Tibial artery (tissue), 4 donors: ENCODE measurements at places on chromosomes 12 and 14.
A peak's percentile ranks its signal among the peaks of the same experiment; 100 is the strongest.

GRCh38 chr12:43306066-43306465 is 245.9 kb downstream of the ADAMTS20 start:
- no peaks in the 10 kb centered on the region for H3K36me3 ChIP-seq
- no peak for DNase-seq
- H3K27ac ChIP-seq = no peak overlapping the region
- no peaks in the 10 kb centered on the region for H3K4me1 ChIP-seq
- no peaks in the 10 kb centered on the region for H3K27me3 ChIP-seq

DNA sequence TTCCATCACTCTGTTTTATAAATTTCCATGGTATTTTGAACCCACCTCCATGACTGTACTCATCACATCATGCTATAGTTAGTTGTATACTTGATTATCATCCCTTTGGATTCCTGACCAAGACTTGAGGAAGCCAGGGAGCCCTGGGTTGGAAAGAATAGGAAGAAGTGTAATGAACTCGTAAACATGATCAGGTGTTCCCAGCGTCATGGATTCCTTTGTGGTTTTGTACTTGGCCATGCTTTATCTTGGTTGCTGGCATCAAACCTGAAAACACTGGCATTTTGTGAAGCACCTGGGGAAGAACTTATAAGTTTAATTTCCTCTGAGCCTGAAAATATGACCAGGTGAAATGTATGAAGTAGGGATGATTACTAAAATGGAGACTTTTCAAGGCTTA is 76.4 kb downstream of the CHST11 start:
- H3K27me3 ChIP-seq = no peaks in the 10 kb centered on the region
- no peaks in the 10 kb centered on the region for H3K4me1 ChIP-seq
- no peaks in the 10 kb centered on the region for H3K36me3 ChIP-seq
- no peak for DNase-seq
- no peak overlapping the region for H3K4me3 ChIP-seq

GRCh38 chr12:48157889-48158370 is 615 bp upstream of the ASB8 start:
- H3K27ac ChIP-seq = peak overlapping the region; percentile 94
- peak overlapping the region; percentile 97 for H3K4me3 ChIP-seq
- H3K4me1 ChIP-seq = peaks cover 16% of the 10 kb centered on the region
- H3K36me3 ChIP-seq = peaks cover 11% of the 10 kb centered on the region

DNA sequence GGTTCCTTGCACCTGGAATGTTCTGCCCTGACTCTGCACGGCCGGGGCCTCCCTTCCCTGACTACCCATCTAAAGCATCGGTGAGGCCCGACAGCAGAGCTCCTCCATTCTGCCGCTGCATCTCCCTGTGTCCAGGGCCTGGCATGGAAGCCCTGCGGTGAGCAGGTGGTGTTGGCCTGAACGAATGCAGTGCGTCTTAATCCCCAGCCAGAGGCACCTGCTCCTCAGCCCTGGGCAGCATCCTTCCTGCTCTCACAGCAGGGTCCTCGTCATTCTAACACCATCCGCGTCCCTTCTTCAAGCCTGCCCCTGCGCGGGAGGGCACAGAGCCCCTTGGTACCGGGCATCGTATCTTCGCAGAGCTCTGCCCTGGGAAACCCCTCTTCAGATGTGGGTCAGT is 15.4 kb downstream of the BEGAIN start:
- no peaks in the 10 kb centered on the region for H3K36me3 ChIP-seq
- H3K27ac ChIP-seq = no peak overlapping the region
- no peaks in the 10 kb centered on the region for H3K4me1 ChIP-seq
- no peak for DNase-seq
- H3K4me3 ChIP-seq = no peak overlapping the region

DNA sequence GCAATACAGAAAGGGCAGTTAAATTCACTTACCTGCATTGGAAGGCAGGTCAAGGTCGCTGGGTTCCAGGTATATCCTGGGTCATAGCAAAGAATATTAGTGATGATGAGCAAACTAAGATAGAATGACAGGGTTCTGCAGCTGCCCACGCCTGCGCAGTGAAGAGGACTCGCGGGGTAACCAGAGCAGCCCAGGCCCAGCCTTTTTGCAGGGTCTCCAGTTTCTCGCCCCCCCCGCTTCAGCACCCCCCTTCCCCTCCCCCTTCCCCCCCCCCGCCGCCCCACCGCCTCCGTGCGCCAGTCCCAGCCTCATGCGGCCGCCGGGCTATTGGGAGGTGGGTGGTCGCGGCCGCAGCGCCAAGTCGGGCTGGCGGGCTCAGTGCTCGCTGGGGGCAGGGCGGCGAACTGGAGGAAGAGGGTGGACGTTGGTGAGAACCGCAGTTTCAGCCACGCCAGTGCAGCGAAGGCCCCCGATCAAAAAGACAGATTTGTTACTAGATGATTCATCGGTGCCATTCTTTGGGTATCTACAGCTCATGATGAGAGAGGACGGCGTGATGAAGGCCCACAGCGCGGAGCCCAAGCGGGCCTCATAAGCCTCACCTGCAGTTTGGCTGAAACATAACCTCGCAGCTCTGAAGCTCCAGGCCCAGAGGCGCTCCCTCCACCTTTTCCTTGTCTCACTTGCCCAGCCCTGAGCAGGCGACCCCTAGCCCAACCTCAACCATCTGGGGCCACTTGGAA is 20.2 kb downstream of the SLC2A3 start:
- H3K27me3 ChIP-seq = no peaks in the 10 kb centered on the region
- no peak overlapping the region for H3K27ac ChIP-seq
- peaks cover 24% of the 10 kb centered on the region for H3K36me3 ChIP-seq
- H3K4me1 ChIP-seq = no peaks in the 10 kb centered on the region

- H3K4me1 ChIP-seq = no peaks in the 10 kb centered on the region
- DNase-seq = no peak
- no peaks in the 10 kb centered on the region for H3K36me3 ChIP-seq
- H3K4me3 ChIP-seq = no peak overlapping the region
- H3K27me3 ChIP-seq = no peaks in the 10 kb centered on the region
Observed at GRCh38 chr14:55772486-55772885, 192.5 kb downstream of the KTN1 start.

DNA sequence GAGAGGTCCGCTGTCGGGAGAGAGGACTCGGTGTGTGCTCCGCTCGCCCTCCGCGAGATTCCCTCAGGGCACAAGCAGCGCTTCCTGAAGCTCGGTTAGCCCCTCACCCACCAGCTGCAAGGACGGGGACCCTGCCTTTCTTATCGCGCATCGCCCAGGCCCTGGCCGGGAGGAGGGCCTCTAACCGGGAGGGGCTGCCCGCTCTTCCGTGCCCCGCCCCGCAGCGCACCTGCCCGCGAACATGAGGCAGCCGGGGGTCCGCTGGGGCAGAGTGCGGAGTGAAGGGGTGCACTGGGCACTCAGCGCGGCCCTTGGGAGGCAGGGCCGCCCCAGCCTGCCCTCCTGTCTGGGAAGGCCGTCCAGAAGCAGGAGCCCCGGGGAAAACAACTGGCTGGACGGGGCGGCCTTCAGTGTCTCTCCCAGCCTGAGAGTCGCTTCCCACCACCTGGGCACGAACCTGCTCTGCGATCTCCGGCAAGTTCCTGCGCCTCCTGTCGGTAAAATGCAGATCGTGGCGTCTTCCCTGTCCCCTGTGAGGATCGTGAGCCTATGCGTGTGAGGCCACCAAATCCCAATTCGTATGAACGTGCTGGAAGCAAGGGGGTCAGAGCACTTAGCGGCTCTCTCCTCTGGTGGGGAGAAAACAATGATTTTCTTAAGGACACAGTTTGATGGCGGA is 28.0 kb upstream of the ADIPOR2 start:
- no peaks in the 10 kb centered on the region for H3K36me3 ChIP-seq
- H3K4me3 ChIP-seq = no peak overlapping the region
- peaks cover 50% of the 10 kb centered on the region for H3K4me1 ChIP-seq
- H3K27ac ChIP-seq = peak overlapping the region; percentile 54
- DNase-seq = no peak

DNA sequence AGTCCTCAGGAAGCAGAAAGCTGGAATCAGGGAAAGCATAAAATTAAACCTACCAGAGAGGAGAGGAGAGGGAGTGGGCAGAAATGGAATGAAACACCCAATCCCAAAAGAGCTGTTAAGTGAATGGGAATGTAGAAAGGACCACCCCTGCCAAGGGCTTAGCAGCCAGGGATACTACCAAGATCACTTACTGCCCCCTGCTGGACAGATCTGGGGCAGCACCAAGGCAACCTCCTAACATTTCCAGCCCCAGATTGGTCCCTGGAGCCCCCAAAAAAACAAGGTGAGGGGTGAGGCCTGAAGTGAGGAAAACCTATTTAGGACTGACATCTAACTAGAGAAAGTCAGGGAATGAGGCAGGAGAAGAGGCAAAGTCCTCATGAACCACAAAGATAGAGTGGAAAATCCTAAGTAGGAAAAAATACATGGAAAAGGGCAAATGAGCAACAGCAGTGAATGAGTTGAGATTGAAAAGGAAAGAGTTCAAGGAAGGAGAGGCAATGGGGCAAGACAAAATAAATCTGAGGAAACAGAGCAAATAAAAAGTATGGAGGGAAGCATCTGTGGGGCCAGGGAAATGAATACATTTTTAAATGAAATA is 11.2 kb upstream of the FKBP11 start:
- no peaks in the 10 kb centered on the region for H3K27me3 ChIP-seq
- H3K36me3 ChIP-seq = peaks cover 80% of the 10 kb centered on the region
- no peak overlapping the region for H3K4me3 ChIP-seq
- no peak overlapping the region for H3K27ac ChIP-seq

DNA sequence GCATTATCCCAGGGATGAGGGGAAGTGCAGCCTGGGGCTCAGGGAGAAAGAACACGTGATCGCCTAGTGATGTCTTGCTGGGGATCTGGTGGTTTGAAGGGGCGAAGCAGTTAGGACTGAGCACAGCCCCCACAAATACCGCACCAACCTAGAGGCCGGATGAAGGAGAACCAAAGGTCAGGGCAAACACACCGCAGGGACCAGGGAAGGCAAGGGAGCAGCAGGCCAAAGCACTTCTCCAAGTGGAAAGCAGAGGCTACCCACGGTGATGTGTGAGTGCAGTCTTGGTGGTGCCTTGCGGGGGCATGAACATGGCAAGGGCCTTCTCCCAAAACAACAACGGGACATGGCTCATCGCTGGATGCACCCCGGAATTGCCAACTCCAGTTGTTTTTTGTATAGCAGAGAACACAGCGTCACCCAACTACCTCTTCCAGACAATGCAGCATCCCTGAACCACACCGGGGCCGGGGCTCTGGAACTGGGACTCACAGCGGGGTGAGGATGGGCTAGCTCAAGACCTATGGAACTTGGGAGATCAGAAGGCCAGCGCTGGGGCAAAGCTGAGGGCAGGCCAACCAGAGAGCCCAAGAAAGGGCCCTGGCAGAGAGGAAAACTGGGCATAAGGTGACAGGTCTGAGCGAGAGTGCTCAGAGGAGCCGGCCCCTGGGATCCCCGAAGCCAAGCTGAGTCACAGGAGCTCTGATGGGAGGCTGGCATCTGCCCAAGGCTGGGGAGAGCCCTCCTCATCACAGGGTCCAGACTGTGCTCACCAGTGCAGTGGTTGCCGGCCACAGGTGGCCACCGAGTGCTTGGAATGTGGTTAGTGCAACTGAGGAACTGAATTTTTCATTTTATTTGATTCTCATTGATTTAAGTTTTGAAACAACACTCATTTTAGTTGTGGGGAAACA is 11.1 kb downstream of the GALNT16 start:
- H3K36me3 ChIP-seq = no peaks in the 10 kb centered on the region
- DNase-seq = no peak
- H3K4me1 ChIP-seq = peaks cover 18% of the 10 kb centered on the region
- no peaks in the 10 kb centered on the region for H3K27me3 ChIP-seq
- no peak overlapping the region for H3K4me3 ChIP-seq
- H3K27ac ChIP-seq = no peak overlapping the region

DNA sequence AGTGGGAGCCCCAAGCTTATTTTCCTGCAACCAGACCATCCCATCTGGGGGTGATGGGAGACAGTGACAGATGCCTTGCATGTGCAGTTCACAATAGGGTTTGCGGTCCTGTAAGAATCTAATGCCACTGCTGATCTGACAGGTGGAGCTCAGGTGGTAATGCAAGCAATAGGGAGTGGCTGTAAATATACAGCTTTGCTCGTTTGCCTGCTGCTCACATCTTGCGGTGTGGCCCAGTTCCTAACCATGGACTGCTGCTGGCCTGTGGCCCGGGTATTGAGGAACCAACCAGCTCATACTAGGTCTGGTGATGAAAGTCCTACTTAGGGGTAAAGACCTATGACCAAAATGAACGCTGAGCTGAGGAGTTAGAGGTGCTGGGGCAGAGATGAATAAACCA is 36.1 kb upstream of the CCDC88C start:
- no peak overlapping the region for H3K4me3 ChIP-seq
- peaks cover 29% of the 10 kb centered on the region for H3K36me3 ChIP-seq
- H3K4me1 ChIP-seq = no peaks in the 10 kb centered on the region
- no peak for DNase-seq

DNA sequence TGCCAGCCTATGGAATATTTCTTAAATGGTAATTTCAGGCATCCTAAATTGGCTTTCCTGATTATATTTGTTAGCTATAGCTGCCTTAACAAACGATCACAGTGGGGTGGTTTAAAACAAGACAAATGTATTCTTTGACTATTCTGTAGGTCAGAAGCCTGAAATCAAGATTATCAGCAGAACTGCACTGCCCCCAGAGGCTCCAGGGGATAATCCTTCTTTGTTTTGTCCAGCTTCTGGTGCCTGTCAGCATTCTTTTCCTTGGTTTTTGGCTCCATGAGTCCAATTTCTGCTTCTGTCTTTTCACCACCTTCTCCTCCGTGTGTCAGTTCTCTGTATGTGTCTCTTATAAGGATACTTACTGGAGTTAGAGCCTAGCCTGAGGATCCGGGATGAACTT is 1282.2 kb upstream of the USP15 start:
- H3K27ac ChIP-seq = no peak overlapping the region
- H3K27me3 ChIP-seq = no peaks in the 10 kb centered on the region
- DNase-seq = no peak
- H3K4me3 ChIP-seq = no peak overlapping the region

GRCh38 chr12:30952015-30952414 is 25.5 kb downstream of the TSPAN11 start:
- H3K27ac ChIP-seq = no peak overlapping the region
- DNase-seq = no peak
- no peak overlapping the region for H3K4me3 ChIP-seq
- no peaks in the 10 kb centered on the region for H3K4me1 ChIP-seq
- no peaks in the 10 kb centered on the region for H3K27me3 ChIP-seq
- no peaks in the 10 kb centered on the region for H3K36me3 ChIP-seq

GRCh38 chr12:2752676-2753371 is 41.9 kb upstream of the FKBP4 start:
- H3K27ac ChIP-seq = no peak overlapping the region
- no peaks in the 10 kb centered on the region for H3K36me3 ChIP-seq
- peak; percentile 48 for DNase-seq
- no peaks in the 10 kb centered on the region for H3K4me1 ChIP-seq

DNA sequence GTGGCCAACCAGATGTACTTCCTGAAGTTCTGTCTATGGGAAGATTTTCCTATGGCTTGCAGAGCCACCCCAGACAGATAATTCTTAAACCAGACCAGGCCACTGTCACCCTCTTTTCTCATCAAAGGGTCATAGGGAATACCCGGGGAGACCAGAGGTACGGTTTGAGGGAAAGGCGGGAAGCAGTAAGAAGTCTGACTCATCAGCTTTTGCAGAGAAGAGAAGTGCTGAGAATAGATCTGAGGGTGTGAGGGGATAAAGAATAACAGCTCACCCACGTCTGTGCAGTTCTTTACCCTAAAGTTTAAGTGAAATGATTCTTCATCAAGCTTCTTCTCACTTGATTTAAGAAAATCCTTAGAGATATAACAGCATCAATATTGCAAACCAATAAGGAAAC is 21.3 kb upstream of the POC1B start:
- H3K4me1 ChIP-seq = peaks cover 20% of the 10 kb centered on the region
- H3K27ac ChIP-seq = no peak overlapping the region
- no peak overlapping the region for H3K4me3 ChIP-seq
- H3K36me3 ChIP-seq = no peaks in the 10 kb centered on the region
- no peaks in the 10 kb centered on the region for H3K27me3 ChIP-seq
